Stimulated activated CD4-positive, alpha-beta T cell treated with anti-CD3 and anti-CD28 coated beads, Interleukin-4, amount 100 ng/mL, for 24 hours (primary cell): ENCODE measurements at places on chromosomes 5 and 9.

DNA sequence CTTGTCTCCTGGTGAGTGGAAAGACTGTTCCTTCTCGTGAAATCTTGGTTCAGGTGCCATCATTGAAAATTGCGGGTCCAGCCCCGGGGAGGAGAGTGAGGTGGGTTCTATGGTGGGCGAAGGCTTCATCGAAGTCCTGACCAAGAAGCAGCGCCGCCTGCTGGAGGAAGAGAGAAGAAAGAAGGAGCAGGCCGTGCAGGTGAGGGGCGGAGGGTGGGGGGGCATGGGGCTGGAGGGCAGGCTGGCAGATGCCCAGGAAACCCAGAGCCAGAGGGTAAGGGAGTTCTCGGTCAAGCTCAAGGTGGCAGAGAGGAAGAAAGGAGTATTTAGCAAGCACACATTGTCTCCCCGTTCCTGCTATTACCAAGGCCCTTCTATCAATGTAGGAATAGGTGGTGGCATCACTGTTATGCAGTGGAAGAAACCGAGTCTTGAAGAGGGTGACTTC is 24.3 kb upstream of the POMT1 start:
- peak; percentile 64 for DNase-seq

GRCh38 chr9:88593537-88594185 is 58.7 kb downstream of the NXNL2 start:
- DNase-seq = peak; percentile 66

GRCh38 chr5:119339344-119339743 is 16.5 kb upstream of the TNFAIP8 start:
- no peak for DNase-seq

DNA sequence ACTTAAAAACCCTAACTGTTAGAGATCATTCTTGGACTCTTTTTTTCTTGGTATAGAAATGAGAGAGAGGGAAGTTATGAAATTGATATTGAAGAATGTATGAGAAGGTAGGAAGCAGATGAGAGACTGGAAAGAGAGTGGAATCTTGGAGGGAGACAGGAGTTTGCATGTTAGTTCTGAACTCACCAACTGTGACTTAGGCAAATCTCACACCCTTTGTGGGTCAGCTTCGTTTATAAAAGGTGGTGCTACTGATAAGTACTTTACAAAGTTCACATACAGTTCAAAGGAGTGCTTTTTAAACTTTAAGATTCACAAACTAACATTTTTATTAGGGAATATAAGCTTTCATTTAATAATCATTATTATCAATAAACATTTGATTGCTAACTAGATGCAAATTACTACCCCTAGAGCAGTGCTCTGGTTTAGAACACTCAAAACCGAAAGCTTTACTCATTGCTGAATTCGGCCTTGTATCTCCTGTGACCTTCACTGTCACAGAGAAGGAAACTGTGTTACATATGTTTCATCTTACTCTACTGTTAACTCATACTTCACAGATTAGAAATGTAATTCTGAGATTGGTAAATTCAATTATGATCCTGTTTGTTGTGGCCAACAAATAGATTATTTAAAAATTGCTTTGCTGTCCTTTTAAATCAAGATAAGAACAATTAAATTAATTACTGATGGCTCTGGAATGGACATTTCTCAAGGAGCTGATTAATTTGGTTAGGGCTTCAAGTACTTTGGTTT is 143.2 kb downstream of the RMI1 start:
- no peak for DNase-seq

- no peak for DNase-seq
These were observed 43.6 kb downstream of the B4GALT1 start for GRCh38 chr9:33123407-33124031.

DNA sequence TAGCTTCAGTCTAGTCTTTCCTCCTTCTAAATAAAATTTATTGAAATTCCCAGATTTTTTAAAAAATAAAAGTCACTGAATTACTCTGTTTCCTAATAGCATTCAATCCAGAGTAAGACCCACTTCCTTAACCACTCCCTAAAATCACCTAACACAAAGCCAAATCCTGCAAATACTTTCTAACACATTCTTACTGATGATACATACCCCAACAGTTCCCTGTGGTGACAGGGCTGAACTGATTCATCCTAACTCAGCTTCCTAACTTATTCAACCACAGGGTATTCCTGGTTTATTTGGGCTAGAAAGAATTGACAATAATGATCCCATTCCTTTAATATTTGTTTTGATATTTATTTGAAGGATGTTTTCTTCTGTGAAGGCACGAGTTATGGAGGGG is 40.7 kb upstream of the ZNF300 start:
- no peak for DNase-seq

DNA sequence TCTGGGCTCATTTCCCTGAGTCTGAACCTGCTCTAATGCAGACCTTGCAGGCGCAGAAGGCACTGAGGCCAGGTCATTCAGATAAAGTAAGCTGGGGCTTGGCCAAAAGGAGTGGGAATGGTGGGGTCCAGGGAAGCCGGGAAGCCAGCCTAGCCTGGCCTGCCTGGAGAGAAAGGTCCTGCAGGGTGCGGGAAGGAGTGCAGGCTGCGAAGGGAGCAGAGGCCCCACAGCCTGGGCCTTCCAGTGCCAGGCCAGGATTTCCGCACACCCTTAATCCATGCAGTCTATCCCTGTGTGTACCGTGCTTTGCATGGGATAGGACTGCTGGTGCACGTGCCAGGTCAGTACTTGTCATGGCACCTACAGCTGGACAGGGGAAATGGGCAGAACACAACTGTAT is 3.6 kb upstream of the STING1 start:
- DNase-seq = no peak

DNA sequence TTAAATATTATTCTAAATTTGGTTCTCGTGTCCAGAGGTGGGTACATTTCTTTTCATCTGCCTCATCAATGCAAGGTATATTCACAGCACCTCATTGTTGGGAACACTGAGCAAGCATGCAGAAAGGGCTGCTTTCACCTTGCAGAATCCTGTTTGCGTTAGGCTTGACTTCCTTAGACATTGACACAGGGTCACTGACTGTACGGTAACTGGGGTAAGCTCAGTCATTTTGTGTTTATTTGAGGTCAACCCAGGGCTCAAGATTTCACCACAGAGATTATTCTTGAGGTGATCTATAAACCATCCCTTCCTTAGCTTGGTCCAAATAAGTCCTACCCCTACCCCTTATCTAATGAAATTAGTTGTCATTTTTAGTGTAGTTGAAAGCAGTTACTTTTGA is 1.7 kb upstream of the PTPDC1 start:
- no peak for DNase-seq

DNA sequence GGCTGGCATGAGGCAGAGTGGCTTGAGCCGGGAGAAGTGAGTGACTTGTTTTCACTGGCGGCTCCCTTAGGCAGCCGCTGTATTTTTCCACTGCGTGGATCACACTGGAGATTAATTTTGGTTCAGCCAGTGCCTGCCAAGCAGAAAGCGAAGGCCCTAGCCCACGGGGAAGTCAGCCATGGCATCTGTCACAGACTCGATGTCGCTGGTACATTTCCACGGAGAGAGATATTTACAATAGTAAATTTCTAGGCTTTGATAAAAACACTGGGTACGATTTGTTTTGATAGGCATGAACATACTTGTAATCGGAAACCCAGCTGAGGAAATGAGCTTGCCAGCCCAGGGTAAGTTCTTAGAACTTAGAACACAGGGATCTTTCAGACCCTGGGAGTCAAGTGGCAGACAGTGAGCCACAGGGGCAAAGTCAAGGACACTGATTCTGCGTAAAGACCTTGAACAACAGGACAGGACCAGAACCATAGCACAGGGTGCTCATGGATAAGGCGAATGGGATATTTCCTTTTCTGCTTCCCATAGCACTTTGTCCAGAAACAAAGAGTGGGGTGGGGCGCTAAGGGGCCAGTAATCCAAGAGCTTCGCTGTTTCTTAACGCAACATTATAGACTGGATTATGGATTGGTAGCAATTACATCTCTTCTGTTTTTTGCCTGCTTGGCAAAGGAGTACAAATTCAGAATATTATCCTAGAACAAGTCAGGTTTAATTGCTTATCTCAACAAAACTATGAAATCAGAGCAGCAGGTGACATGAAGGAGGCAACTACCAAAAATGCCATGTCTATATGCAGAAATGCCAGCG is 4.5 kb downstream of the DUSP1 start:
- no peak for DNase-seq

- no peak for DNase-seq
These were observed 49.8 kb downstream of the ROR2 start for GRCh38 chr9:91900055-91900796.

- no peak for DNase-seq
These were observed 4.6 kb downstream of the TEX53 start for GRCh38 chr9:114652776-114653555.

- DNase-seq = no peak
These were observed 556.0 kb downstream of the EBF1 start for GRCh38 chr5:158543539-158544387.

GRCh38 chr5:139243425-139243970 is 45.3 kb upstream of the SIL1 start:
- no peak for DNase-seq

DNA sequence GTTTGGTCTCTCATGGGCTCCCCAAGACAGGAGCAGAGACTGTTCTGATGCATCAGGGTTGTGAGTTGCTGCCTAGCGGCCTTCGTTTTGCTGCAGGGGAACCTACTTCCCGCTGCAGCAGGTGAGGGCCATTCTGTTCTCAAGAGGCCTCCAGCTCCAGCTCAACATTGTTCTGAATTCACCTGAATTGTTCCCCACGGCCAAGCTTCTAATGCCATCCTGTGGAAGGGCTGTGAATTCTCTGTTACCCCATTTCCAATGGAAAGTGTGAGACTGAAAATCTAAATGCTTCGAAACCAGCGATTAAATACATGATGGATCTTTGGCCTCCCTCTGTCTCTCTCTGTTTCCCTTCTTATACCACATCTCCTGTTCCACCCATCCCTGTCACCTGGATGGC is 349.1 kb upstream of the DAP start:
- DNase-seq = no peak
